ENCODE measurements at places on chromosomes 3 and 15. TPM values are rescaled to one million over a fixed set of nuclear protein-coding genes. Genes with fewer than 3 reads are reported as not detected.

GRCh38 chr15:49982584-49982983, 136.4 kb downstream of the ATP8B4 start:
- no peak for DNase-seq

DNA sequence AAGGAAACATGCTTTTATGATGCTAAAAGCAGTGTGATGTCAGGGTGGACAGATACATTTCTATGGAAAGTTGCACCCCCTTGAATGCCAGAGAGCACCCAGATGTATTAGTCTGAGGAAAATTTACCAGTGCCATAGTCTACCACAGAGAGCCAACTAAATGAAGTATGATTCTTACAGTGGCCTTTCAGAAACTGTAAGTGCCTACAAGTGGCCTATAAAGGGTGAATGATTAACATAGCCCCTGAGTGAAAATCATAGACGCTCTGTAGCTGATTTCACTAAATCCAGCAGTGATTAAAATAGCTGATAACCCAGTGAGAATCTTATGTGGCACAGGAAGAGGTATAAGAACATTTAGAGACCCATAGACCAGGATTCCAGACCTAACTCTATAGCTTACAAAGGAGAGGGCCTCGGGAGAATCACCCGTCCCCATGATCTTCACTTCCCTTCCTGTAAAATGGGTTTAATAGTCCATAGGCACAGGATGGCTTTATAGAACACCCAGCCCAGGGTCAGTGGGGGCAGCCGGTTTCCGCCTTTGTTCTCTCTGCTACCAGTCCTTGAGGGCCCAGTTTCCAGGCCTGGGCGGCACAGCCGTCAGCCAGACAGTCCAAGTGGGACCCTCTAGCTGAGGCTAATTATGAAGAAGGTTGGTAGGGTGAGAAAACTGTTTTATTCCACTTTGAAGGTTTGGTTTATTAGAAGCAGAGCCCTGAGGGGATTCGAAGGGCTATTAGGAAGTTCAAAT, 35.5 kb upstream of the CACNA2D3 start:
- no peak for DNase-seq

- peak; percentile 45 for DNase-seq
Measured at GRCh38 chr3:53938645-53939044, 47.0 kb upstream of the SELENOK start.

- peak; percentile 71 for DNase-seq
Measured at GRCh38 chr3:36911990-36912804, 32.7 kb downstream of the TRANK1 start.

- DNase-seq: no peak
Measured at GRCh38 chr3:174862666-174863065, 3.5 kb downstream of the NAALADL2 start.

GRCh38 chr15:41060505-41060904, 55.6 kb downstream of the INO80 start:
- no peak for DNase-seq

DNA sequence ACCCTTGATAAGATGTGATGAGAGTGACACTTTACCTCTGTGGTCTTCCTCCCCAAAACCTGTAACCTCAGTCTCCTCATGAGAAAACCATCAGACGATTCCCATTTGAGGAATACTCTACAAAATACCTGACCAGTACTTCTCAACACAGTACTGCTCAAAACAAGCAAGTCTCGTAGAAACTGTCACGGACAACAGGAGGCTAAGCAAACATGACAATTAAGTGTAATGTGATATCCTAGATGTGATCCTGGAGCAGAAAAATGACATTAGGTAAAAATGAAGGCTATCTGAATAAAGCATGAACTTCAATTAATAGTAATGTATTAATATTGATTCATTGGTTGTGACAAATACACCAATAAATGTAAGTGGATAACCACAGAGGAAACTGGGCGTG, 113.6 kb downstream of the CACNA2D3 start:
- DNase-seq: no peak

GRCh38 chr3:178406206-178406605, 130.0 kb upstream of the KCNMB2 start:
- no peak for DNase-seq

GRCh38 chr3:51388286-51389029, 2.6 kb upstream of the RBM15B start:
- DNase-seq: no peak

DNA sequence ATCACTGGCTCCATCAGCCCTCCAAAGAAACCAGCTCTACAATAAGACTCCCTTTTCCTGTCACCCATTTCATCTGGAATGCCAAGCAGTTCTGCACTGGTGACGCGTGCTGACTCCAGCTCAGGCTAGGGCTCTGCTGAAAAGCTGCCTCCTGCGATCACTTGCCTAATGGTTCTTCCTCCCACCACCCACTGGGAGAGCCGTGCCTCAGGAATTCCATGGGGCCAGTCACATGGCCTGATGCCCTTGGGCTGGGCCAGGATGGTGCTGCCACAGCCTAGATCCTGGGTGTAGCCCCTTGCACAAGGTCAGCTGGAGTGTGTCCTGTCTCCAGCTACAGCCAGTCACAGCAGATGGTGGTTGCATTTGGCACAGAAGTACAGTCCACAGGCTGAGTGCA, 98.9 kb downstream of the DNAJB8 start:
- no peak for DNase-seq

- no peak for DNase-seq
Measured at GRCh38 chr3:125212509-125213363, at the start of gene SLC12A8. Gene SLC12A8 (minus strand): TSS chr3:125212748. CDS start chr3:125211349, 1,399 bp downstream.

DNA sequence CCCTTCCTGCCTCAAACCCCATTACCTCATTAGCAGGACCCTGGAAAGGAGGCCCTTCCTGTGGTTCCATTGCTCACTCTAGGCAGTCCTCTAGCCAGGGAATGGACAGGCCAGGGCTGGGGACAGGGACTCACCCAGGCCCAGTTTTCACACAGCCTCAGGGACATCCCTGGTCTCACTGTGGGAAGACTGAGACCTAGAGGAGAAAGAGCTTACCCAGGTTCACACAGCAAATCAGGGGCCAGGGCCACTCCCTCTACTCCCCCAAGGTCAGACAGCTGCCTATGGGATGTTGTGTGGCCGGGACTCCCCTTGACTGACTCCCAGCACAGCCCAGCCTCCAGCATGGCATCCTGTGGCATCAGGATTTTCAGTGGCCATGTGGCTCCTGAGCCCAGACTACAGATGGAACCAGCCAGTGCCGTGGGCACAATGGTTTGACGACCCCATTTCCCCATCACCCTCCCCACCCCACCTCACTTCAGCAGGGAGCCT, 49.3 kb downstream of the ADAMTS7 start:
- DNase-seq: no peak

DNA sequence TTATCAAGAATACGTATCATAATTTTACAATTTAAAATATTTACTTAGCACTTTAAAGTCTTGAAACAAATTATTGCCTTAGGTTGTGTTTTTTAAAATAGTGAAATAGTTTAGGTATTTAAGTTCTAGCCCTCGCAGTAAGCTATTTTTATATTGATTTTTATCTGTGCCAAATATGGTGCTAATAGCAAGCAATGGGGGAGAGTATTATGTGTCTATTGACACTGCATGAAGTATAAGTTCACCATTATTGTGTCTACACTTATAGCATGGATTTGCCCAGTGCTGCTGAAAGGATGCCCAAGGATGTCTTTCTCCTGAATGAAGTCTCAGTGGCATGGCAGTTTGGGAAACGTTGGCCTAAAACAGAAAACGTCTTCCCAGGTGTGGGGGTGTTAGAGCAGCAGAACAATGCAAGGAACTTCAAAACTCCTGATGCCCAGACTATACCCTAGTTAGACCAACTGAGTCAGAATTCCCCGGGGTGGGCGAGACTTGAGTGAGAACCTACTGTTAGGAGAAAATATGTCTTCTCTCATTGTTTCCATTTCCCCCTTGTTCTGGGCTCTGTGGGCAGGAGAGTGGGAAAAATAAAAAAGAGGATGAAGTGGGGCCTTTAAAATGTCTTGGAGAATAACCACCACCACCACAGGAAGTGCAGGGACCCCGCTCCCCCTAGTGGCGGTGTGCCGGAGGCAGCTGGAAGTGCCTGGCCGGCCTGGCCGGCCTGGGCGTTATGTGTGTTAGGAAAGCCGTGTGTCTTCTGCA, 104.2 kb upstream of the SLC7A14 start:
- peak; percentile 41 for DNase-seq

DNA sequence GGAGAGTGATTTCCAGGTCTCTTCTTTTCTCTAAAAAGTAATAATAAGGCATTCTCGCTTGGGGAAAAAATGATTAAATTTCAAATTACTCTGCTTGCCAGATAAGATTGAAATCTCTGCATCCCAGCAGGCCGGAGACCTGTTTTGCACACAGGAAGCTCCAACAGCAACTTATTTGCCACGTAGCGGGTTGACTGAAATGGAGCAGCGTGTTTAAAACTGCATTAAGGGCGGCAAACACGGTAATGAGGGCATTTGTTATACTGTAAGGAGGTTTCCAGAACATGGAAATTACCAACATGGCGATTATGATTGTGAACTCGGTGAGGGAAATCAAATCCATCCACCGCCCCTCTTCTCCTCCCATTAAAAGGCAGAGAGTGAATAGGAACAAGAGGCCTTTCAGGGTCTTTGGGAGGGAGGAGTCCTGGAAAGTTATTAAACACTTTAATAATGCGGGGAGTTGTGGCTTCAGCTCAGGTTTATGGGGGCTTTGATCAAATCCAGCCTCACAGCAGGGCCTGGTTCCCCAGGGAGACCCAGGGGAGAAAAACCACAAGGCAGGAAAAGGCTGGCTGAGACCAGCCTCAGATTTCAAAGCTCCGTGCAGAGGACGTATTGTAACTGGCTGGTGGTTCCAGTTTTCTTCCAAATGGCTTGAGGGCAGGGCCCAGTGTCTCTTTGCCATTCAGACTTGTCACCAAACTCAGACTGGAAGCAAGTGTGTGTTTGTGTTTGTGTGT, 242.3 kb downstream of the TLE3 start:
- no peak for DNase-seq

- DNase-seq: no peak
Measured at GRCh38 chr15:83109532-83109931, 2.1 kb downstream of the TM6SF1 start.

GRCh38 chr15:100863796-100864267, 15.8 kb upstream of the ALDH1A3 start:
- DNase-seq: no peak

- no peak for DNase-seq
Measured at GRCh38 chr3:192645437-192645836, 81.9 kb downstream of the FGF12 start.

- DNase-seq: no peak
Measured at GRCh38 chr3:193236599-193236998, 4.4 kb upstream of the PLAAT1 start.

GRCh38 chr3:177322881-177323280, 125.6 kb upstream of the TBL1XR1 start:
- DNase-seq: no peak

DNA sequence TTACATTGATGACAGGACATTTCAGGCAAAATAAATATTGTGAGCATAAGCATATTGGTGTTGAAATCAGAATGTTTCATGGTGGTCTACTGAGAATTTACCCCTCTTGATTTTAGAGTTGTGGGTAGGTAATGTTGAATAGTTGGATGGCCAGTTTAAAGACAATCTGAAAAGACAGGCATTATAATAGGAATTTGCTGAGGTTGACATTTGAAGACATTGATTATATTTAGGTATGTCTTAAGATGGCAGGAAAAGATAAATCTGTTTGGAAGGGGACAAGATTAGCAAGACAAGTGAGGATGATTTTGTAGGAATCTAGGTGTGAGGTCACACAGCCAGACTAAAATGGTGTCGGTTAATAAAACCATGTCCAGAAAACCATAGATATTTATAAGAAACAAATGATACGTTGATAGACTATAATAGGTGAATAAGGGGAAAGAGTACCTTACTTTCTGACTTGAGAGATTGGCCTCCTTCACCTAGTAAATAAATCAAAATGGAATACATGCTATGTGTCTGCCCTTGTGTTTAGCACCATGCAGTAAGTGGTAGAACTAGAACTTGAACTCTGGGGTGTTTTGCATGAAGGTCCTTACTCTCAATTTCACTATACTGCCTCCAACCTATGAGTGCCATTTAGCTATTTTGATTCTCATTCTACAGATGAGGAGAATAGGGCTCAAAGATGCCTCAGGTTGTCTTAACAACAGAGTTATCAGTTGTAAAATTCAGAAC, 57.9 kb downstream of the ALCAM start:
- no peak for DNase-seq

- DNase-seq: no peak
Measured at GRCh38 chr15:67415181-67415580, 105.8 kb upstream of the C15orf61 start.

- no peak for DNase-seq
Measured at GRCh38 chr3:11610044-11610671, 33.6 kb downstream of the VGLL4 start.

DNA sequence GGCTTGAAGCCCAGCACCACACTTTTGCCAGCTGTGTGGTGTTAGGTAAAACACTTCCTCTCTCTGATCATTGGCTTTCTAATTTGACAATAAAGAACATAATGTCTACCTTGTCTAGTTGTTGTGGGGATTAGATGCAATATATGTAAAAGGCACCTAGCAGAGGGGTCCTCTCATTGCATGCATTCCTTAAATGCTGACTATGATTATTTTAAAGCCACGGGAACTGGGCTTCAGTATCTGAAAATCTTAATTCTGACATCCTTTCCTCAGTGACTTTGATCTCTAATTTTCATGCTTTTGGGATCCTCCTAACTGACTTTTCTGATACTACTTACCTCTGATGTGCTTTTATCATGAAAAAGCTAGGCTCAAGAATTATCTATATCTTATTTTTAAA, 596.3 kb downstream of the TAFA4 start:
- no peak for DNase-seq

DNA sequence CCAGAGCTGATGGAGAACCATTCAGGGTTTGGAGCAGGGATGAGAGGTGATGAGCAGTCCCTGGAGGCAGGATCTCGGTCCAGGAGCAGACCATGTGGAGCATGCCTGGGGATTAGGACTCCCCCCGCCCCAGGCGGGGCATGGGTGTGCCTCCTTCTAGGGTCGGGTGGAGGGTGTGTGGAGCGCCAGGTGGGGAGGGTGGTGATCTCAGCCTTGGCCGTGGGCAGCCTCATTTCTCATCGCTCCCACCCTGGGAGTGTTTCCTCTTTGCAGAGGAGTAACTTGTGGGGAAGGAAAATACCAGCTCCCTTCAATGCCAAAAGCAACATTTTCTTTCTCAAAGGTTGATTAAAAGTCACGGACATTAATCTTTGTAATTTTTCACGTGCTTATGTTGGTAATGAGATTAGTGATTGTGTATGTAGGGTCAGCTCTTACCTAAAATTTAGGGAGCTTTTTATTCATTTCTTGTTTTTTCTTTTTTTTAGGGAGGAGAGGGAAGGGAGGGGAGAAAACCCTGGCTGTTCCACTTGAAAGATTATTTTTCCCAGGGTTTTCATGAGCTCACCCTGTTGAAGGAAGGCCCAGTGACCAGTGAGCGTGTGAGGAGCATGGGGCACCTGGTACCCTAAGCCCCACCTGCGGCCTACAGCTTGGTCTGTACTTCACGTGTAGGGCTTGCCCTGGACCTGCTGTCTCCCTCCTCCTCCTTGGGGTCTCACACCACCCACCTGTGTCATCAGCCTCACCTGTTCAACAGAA, 11.0 kb downstream of the FBLN2 start:
- DNase-seq: no peak

Gene CCNB2
- 107 TPM for total RNA-seq

Gene MESP2
- not detected for total RNA-seq

Gene CLEC3B
- 0.30 TPM for total RNA-seq

Gene HEG1
- 26.6 TPM for total RNA-seq

Gene P2RY12
- total RNA-seq: not detected

Gene PPARG
- total RNA-seq: 0.52 TPM

Gene CPEB1
- not detected for total RNA-seq

Gene EXD1
- total RNA-seq: not detected

Gene MKRN3
- 3.4 TPM for total RNA-seq

Gene SAMD7
- total RNA-seq: not detected

Gene SLC12A8
- 0.37 TPM for total RNA-seq

Gene GCSAM
- 9.3 TPM for total RNA-seq

Gene IGDCC3
- not detected for total RNA-seq

Gene ST8SIA2
- not detected for total RNA-seq

Gene GOLGA8G
- total RNA-seq: not detected

Data from activated CD4-positive, alpha-beta T cell treated with anti-CD3 and anti-CD28 coated beads, Interleukin-2, amount 10 ng/mL, durations not matched to agents 7 days and 5 days (primary cell).